Stimulated activated CD8-positive, alpha-beta memory T cell treated with anti-CD3 and anti-CD28 coated beads, Interleukin-7, amount 100 ng/mL, for 1 hour (primary cell): ENCODE measurements at places on chromosomes 3 and 15.

DNA sequence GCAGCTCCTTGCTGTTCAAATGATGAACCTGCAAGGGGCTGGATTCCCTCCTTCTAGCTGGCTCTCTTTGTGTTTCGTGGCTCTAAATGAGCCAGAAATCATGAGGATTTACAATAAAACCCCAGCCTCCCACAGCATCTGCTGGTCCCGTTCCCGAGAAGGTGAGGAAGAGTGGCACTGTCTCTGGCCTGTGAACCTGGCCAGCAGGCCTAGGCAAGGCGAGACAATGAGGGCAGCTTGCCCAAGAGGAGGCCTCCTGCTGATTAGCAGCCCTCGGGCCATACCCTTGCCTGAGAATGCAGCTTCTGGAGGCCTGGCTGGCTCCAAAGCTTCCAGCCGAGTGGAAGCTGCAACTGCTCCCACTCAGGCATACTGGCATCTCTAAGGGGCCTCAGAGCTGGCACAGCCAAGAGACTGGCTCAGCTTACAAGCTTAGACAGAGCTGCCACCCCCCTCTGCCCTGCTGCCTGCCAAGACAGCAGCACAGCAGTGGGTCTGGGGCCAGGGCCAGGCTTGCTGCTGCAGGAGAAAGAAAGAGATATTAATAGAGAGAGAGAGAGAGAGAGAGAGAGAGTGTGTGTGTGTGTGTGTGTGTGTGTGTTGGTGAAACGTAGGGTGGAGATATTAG is 76.5 kb downstream of the HMG20A start:
- DNase-seq = no peak

- no peak for DNase-seq
Observed at GRCh38 chr3:170081079-170081741, 43.4 kb downstream of the GPR160 start.

- DNase-seq = no peak
Observed at GRCh38 chr15:90529371-90530249, at the start of gene CRTC3. Gene CRTC3 (plus strand): TSS chr15:90529923. CDS start chr15:90530072, 149 bp downstream.

DNA sequence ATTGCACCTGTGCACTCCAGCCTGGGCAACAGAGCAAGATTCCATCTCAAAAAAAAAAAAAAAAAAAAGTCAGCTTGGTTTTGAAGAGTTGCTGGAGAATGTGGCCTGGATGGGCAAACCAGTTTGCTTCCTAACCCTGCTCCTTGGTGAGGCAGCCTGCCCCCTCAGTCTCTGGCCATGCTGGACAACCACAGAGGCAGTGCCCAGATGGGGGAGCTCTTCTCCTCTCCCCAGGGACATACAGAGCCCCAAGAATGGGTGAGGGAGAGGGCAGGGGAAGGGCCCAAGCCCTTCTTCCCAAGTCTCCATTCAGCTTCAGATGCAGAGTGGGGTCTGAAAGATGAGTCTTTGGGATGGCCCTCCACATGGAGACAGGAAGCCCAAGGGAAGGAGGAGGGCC is 27.9 kb downstream of the CD276 start:
- no peak for DNase-seq

DNA sequence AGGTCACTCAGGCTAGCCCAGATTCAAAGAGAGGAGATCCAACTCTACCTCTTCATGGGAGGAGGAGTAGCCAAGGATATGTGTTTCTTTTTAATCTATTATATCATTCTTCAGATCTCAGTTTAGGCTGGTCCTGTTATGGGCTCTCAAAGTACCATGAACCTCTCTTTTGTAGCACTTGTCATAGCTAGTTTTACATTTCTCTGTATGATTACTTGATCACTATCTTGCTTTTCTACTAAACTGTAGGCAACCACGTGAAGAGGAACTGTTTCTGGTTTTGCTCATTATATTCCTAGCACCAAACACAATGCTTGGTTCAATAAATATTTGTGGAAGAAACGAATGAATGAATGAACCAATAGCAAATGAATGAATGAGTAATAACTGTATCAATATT is 29.6 kb downstream of the CD86 start:
- no peak for DNase-seq

DNA sequence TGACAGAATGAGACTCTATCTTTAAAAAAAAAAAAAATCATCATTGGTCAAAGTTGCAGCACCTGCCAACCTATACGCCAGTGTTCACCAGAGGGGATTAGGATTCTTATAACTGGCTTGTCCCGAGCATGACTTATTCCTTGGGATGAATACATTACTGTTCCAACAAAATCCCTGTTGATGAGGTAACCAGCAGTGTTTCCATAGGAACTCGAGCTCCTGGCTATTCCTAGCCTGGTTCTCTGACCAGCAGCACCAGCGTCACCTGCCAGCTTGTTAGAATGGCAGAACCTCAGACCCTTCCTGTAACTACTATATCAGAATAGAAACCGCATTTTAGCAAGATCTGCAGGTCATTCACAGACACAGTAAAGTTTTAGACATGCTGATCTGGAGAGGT is 364.4 kb downstream of the PTPRG start:
- DNase-seq = no peak
